CD4-positive, alpha-beta T cell treated with Interleukin-1 beta for 1 hour (primary cell): ENCODE measurements at places on chromosomes 2 and 18.

GRCh38 chr2:39380525-39381150, 56.4 kb downstream of the MAP4K3 start:
- DNase-seq = no peak

DNA sequence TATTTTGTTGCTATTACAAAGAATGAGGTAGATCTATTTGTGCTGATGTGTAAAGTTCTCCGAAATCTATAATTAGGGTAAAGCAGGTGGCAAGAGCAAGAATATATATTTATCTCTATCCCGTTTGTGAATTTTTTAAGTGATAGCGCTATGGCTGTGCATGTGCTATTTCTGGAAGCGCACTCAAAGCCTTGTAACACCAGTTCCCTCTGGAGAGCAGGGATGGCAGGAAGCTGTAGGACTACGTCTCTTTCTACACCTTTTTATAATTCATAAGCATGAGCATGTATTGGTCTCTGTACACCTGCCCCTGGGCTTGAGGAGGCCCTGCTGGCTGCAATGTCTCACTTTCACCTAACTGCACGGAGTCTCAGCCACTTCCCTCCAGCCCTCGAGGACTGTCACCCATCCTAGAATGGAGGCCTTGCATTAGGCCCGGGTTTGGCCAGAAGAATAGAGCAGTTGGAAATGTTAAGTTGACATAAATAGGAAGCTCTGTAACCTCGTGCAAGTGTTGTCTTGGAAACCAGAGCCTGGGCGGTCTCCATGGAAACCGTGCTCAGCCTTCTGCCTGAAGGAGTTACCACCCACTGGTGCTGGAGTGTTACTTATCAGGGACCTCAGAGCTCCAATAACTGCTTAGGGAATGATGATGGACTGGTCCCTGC, 20.9 kb downstream of the ITM2C start:
- no peak for DNase-seq

- no peak for DNase-seq
Observed at GRCh38 chr18:61340148-61340547, 6.9 kb downstream of the CDH20 start.

GRCh38 chr2:102788216-102788884, 26.5 kb downstream of the TMEM182 start:
- DNase-seq = no peak

DNA sequence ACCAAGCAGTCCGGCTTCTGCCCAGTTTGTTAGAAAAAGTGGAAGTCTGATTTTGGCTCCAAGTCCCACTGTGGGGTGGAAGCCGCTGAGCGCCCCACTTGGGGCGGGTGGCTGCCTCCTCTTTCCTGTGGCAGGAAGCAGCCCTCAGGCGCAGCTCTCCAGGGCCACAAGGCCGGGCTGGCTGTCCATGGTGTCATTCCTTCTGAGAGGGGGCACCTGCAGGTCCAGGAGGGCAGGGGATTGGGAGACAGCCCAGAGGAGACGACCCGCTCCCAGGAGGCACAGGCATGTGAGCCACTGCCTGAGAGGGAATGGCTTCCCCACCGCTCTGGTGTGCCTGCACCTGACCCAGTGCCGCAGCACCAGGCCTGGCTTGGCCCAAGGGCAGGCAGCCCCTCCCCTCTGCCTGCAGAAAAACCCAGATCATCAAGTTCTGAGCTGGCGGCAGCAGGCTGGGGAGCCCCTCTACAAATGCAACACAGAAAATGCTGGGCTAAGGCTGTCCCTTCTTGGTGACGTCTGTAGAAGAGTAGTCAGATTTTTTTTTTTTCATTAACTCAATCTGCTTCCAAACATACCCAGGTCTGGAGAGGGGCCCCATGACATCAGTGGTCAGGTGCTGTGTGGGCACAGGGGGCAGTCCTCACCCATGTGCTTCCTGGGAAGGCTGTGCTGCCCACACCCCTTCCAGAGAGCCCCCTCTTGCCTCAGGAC, 38.4 kb downstream of the HS6ST1 start:
- no peak for DNase-seq

- DNase-seq = no peak
Observed at GRCh38 chr2:69789175-69789721, 40.2 kb upstream of the GMCL1 start.

GRCh38 chr2:127134833-127135830, 28.2 kb upstream of the BIN1 start:
- DNase-seq = no peak

DNA sequence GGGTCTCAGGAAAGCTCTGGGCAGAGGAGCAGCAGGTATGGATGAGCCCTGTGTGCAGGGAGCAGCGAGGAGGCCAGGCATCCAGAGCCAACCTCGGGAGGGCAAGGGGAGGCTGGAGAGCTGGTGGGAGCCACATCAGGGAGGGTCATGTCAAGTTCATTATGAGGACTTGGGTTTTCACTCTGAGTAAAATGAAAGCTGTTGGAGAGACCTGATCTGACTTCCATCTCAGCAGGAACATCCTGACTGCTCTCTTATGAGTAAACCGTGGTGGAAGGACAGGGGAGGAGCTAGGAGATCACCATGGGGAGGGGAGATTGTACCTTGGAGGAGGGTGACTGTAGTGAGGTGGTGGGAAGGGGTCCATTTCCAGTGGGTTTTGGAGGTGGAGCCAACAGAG, 209.8 kb downstream of the LDLRAD4 start:
- DNase-seq = no peak

DNA sequence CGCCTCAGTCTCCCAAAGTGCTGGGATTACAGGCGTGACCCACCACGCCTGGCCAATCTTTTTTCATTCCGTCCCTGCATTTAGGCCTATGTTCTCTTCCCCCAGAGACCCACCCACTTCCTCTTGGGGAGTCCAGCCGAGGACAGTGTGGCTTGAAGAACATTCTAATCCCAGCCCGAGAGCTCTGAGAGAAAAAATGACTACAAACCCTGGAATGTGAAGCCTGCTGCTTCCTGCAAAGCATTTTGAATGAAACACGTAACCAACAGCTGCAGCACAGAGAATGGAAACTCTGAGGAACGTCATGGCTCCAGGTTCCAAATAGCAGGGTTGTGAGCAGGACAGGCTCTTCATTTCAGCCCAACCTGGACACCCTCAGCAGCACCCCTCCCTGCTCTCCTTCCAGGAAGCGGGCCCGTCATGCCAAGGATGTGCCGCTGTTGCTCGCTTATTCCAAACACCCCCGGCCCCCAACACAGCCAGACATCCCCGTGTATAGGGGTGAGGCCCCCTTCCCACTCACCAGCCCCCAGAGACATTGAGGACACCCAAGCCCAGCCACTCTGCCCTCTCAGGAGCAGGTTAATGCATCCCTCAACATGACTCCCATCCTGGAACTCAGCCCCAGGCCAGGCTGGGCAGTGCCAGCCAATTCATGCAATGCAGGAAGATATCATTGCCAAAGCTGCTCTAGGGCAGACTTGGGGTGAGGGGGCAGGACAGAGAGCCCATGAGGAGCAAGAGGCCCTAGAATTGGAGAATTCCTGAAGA, 139.8 kb downstream of the ZFP36L2 start:
- no peak for DNase-seq

GRCh38 chr2:153819501-153819900, 52.2 kb upstream of the GALNT13 start:
- DNase-seq = no peak

DNA sequence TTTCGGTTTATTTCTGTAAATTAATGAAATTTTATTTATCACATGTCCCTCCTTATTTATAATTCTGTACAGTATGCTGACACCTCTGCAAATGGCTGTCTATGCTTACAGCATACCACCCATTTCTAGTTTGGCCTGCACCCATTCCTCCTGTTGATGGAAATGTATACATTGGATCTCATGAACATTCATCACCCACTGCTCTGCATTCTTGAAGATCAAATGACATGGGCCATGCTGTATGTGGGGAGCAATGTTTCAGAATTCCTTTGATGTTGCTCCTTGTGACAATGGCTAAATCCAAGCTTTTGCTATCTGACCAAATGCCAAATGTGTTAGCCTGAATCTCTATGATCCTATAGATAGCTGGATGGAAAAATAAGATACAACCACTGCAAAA, 55.3 kb upstream of the ITGB6 start:
- DNase-seq = no peak

DNA sequence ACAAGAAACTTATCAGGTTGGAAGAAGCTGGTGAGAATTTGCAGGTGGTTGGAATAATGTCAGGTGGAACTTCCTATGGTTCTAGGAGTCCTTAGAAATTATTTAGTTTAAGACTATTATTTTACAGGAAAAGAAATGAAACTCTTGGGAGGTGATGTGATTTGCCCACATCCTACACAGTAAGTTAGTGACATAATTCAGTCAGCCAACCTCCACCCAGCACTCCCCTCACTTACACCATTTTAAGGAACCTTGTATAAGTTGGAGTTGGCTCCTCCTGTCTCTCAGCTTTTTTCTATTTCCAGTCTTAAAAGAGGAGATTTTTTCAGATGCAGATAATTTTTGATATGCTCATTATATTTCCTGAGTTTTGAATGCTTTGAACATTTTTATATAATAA, 86.4 kb downstream of the SKA1 start:
- no peak for DNase-seq

DNA sequence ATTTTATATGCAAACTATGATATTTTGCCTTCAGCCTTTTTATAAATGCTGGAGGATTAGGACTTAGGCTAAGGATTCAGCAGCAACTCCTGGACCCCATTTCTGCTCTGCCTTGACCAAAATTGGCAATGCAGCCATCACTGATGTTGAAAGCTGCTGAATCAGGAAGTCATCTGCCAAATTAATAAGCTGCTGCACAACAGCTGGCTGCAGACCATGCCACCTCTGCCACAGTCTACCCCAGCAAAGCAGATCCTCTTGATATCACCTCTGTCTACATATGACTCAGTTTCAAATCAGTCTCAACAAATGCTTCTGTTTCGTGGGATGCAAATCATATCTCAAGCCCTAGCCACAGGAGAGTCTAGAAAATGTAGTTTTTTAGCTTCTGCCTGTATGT, 7.1 kb upstream of the SOS1 start:
- peak; percentile 42 for DNase-seq

DNA sequence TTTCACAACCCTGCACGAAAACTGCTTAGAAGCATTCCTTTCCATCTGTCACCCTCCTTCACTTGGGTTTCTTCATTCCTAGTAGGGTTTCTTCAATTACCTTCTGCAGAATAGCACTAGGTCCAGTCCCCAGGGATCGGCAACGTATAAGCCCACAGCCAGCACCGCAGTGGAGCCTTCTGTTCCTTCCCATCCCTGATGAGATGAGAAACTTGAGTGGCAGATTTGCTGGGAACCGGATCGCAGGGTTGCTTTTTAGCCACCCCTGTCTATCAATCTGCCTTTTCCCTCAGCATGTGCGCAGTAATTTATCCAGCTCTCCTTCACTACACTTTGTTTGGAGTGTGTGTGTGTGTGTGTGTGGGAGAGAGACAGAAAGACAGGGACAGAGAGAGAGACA, 94.2 kb downstream of the CD8B2 start:
- DNase-seq = no peak

- DNase-seq = no peak
Observed at GRCh38 chr18:57423821-57424220, 11.4 kb upstream of the ONECUT2 start.

DNA sequence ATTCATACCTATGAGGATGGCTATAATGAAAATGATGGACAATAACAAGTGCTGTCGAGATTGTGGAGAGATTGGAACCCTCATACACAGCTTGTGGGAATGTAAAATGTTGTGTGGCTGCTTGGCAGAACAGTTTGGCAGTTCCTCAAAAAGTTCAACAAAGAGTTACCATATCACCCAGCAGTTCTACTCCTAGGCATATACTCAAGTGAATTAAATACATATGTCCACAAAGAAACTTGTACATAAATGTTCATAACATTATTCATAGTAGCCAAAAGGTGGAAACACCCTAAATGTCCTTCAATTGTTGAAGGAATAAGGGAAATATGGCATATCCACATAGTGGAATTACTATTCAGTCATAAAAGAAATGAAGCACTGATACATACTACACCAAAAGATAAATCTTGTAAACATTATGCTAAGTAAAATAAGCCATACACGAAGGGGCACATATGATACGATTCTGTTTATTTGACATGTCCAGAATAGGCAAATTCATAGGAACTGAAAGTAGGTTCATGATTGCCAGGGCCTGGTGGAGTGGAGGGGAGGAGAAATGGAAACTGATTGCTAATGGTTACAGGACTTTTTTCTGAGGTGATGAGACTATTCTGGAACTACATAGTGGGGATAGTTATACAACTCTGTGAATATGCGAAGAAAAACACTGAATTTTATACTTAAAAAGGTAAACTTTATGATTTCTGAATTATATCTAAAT, 92.1 kb downstream of the ADAM23 start:
- no peak for DNase-seq

- DNase-seq = peak; percentile 69
Observed at GRCh38 chr2:181457741-181458425, 697 bp downstream of the ITGA4 start.

- no peak for DNase-seq
Observed at GRCh38 chr2:28527196-28527595, 31.3 kb downstream of the PLB1 start.

- DNase-seq = no peak
Observed at GRCh38 chr2:106963156-106963555, 77.2 kb upstream of the ST6GAL2 start.

GRCh38 chr2:204219196-204219595, 282.6 kb downstream of the ICOS start:
- no peak for DNase-seq

DNA sequence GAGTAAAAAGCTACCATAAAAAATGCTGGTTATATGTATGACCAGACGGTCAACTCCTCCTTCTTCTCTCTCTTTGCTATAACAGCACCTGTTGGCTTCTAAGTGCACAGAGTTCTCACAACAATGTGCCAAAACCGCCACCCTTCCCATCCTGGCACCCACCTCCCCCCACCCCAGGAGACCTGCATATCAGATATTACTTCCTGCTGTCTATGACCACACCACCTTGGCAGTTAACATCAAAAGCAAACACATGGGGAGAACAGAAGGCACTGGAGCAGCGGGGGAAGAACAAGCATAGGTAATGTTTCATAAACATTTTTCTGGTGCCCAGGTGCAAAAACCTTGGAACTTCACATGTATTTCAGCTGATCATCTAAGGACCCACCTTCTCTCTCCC, 15.5 kb downstream of the SPRED2 start:
- no peak for DNase-seq

DNA sequence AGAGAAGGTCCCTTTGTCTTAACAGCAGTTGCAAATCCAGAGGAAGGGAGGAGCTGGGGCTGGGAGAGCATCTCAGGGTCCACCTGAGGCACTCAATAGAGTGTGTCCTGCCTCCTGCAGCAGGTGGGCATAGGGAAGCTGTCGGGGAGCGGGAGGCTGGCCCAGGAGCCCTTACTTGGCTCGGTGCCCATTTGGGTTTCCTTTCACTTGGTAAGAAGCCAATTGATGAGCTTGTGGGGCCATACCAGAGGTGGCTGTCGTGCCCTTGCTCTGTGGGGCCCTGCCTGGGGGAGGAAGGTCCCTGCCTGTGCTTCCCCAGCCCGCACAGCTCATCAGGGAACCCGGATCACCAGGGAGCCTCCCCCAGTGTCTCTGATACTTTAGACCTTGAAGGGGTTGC, 229.7 kb downstream of the DYSF start:
- DNase-seq = no peak

GRCh38 chr2:168541858-168542257, 85.8 kb downstream of the CERS6 start:
- DNase-seq = no peak

GRCh38 chr2:188659656-188660406, 314.3 kb upstream of the COL3A1 start:
- no peak for DNase-seq
